ENCODE measurements at places on chromosomes 2 and 18.

DNA sequence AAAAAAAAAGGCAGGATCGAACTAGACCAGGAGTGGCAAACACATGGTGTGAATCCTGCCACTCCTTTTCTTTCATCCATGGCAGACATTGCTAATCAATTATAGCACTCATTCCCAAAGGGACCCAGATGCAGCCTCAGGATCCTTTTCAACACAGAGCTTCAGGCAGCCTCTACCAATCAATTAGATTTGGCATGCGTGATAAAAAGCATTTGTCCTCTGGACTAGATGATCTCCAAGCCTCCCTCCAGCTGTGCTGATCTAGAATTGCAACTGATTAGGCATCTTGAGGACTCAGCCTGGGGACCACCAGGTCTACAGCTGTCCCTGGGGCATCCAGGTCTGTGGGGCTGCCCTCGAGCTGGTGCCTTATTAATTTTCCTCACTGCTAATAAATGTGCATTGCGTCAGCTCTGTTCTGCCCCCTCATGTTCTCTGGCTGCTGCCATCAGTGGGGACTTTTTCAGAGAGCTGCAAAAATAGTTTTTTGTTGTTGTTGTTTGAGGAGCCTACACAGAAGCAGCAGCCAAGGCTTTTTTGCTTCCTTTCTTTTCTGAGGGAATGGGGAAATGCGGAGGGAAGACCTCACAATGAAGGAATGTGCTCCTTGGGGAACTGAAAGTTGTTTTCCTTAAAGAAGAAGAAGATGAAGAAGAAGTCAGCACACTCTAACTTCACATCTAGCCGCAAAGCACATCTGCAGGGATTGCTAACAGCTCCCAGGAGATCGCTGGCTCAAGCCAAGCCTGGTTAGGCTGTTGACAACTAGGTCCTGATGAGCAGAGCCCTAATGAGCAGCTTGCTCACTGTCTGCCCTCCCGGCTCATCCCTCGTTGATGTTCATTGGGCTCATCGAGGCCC is 8.8 kb upstream of the ATOH8 start:
- DNase-seq: no peak

DNA sequence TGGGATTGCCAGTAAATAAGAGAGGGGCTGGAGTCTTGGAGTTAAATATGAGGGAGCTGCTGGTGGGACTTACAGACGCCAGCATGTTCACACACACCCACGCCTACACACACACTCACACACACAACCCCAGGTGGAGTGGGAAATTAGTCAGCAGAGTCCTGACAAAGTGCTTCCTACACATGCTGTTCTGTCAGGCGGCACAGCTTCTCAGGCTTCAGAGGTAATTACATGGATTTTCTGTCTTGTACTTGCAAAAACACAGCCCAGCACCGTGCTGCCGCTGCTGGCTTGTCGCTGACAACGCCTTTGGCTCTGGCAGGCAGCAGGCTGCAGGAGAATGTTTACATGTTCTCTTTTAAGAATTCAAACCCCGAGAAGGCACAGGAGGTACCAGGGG is 1186.3 kb upstream of the CELF4 start:
- DNase-seq: peak; percentile 0

DNA sequence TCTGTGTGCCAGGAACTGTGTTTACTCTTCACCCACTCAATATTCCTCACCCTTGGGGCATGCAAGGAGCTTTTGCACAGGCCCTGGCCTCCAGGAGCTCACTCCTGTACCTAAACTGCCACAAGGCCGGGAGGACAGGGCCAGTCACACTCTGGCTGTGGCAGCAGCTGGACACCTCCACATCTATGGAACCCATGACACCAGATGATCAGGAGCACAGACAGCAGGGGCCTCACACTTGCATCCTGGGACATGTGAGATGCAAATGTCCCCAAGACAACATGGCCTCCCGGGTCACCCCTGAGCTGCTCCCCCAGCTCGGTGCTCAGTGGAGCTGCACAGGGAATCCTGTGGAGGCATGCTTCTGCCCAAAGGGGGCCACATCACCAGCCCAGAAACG is 61.8 kb upstream of the SLC66A3 start:
- DNase-seq: no peak

GRCh38 chr18:35029103-35029502 is 12.1 kb upstream of the MAPRE2 start:
- DNase-seq: no peak

DNA sequence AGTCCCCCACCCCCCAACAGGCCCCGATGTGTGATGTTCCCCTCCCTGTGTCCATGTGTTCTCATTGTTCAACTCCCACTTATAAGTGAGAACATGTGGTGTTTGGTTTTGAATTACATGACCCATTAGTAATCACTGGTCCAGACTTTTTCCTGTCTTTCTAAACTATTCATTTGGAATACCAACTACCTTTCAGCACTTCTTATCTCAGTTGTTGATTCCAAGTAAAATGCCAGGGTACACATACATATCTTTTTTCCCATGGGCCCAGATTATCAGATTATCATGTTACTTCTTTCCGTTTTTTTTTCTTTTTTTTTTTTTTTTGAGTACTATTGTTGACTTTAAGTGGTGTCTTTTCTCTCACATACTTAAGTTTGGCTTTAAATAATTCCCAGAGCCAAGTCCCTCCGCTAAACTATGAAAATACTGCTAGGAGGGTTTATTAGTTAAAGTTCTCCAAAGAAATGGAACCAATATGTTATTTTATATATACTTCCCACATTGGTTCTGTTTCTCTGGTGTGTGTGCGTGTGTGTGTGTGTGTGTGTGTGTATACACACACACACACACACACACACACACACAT is 389.3 kb downstream of the IRS1 start:
- DNase-seq: no peak

DNA sequence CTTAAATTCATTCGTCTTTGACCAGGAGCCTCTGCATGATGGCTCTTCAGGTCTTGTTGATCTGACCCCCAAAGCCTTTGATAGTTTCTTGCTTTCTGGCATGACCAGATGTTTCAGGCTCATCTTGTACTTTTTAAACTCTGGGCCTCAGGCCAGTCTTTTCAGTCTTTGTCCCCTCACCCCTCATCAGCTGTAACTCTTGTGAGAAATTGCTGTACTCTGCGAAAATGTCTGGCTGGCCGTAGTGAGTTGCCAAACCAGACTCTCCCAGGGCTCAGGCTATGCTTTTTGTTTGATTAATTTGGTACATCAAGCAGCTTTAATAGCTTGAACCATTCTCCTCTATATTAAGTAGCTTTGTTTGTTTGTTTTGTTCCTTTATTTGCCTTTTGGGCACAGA is 75.9 kb downstream of the BABAM2 start:
- no peak for DNase-seq

DNA sequence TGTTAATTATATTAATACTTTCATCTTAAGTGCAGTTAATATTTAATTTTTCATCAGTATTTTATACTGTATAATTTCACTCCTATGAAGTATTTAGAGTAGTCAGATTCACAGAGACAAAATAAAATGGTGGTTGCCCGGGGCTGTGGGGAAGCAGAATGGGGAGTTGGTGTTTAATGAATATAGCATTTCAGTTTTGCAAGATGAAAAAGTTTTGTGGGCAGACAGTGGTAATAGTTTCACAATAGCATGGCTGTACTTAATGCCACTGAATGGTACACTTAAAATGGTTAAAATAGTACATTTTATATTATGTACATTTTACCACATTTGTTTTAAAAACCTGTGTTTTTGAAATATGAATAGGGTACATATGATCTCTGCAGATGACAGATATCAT is 31.2 kb downstream of the CFAP221 start:
- DNase-seq: no peak

- DNase-seq: no peak
Observed at GRCh38 chr2:237179161-237179560, 93.5 kb downstream of the COPS8 start.

GRCh38 chr18:75220551-75221355 is 10.2 kb downstream of the TSHZ1 start:
- DNase-seq: no peak

GRCh38 chr2:171406044-171406443 is 27.7 kb downstream of the METTL8 start:
- no peak for DNase-seq

GRCh38 chr18:49861659-49862058 is 48.3 kb upstream of the ACAA2 start:
- DNase-seq: no peak

GRCh38 chr2:43035922-43036321 is 190.5 kb downstream of the ZFP36L2 start:
- no peak for DNase-seq
